MM.1S (cell line): ENCODE measurements at places on chromosomes 12 and 14.

DNA sequence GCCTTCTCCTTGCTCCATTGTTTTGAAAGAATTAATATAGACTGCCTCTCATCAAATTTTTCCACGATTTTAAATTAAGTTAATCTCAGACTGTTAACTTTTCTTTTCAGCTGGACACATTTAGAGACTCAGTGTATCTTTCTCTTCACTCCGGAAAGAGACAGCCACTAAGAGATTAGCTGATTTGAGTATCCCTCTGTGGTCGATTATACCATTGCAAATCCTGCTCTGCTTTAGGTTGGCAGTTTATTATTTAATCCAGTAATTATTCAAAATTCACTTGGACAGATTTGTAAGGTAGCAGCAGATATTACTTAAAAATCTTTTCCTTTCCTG lies 588 bp upstream of the TWF1 start:
- DNase-seq, result no peak

DNA sequence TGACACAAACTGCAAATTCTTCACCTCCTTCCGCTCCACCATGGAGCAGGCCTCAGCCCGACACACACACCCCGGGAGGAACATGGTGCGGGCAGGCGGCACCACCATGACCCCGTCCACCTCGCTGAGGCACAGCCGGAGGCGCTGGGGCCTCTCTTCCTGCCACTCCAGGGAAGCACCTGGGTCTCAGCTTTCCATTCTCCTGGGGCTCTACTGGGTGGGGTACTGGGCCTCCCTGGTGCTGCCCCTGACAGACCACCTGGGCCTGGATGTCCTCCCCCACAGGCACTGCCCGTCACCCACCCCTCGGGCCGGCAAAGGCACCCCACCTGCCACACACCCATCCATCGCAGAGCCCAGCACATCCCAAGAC lies 9.9 kb downstream of the AKT1 start:
- DNase-seq, result no peak

GRCh38 chr14:26113911-26114640 lies 483.8 kb downstream of the NOVA1 start:
- DNase-seq, result peak; percentile 13

GRCh38 chr12:68805592-68806120 lies 2.3 kb upstream of the MDM2 start:
- DNase-seq, result no peak

- DNase-seq, result no peak
These were observed 998 bp downstream of the HNF1A start for GRCh38 chr12:120979220-120979861.

GRCh38 chr12:92938638-92939037 lies 9.5 kb upstream of the EEA1 start:
- no peak for DNase-seq

- DNase-seq, result no peak
These were observed 7.8 kb upstream of the ADGRD1 start for GRCh38 chr12:130945786-130946492.

DNA sequence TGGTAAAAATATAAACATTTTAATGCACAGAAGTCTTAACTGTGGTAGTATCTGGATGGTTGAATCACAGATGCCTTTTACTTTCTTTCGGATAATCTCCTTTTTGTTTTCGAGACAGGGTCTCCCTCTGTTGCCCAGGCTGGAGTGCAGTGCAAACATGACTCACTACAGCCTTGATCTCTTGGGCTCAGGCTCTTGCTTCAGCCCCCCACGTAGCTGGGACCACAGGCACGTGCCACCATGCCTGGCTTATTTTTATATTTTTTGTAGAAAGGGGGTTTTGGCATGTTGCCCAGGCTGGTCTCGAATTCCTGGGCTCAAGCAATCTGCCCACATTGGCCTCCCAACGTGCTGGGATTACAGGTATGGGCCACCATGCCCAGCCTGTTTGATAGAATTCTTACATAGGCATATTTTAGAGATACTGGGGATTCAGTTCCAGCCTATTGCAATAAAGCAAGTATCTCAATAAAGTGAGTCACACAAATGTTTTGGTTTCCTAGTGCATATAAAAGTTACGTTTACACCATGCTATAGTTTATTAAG lies 99.2 kb downstream of the SNAPC1 start:
- DNase-seq, result no peak

- no peak for DNase-seq
These were observed 145.2 kb downstream of the ADAMTS20 start for GRCh38 chr12:43406801-43407200.

GRCh38 chr14:75783602-75784313 lies 122.7 kb downstream of the TTLL5 start:
- no peak for DNase-seq

DNA sequence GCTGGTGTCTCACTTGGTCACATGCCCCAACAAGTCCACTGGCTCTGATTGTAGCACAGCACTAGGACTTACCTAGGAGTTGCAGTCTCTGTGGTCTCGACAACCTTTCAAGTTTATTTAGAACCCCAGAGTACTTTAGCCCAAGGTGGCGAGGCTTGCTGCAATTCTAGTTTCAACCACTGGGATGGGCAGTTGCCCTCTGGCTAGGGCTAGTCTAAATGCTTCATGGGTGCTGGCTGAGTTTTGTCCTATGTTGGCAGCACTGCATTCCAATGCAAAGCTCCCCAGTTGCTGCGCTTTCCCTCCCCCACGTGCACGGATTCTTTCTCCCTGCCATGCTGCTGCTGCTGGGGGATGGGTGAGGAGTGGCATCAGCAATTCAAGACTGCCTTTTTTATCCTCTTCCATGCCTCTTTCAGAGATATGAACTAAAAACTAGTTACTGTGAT lies 207.9 kb downstream of the SYNE2 start:
- DNase-seq, result peak; percentile 7

DNA sequence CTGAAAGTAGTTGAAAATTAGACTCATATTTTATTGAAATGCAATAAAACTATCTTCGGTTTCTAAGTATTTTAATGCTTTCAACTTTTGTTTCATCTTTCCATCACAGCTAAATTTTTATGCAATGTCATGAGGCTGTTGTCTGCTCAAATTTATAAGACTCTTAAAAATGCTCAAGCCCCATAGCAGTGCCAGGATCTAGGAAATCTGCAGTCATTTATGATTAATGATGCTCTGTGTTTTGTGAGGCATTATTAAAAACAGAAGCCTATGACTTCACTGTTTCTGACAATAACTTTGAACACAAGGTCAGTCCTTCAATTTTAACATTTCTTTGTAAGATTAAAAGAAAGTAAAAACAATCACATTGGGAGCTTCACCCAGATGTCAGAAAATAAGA lies 112.5 kb downstream of the ALX1 start:
- no peak for DNase-seq

GRCh38 chr12:124725099-124725498 lies 138.6 kb downstream of the SCARB1 start:
- no peak for DNase-seq

- peak; percentile 11 for DNase-seq
These were observed 239.1 kb downstream of the SSPN start for GRCh38 chr12:26434299-26435068.

DNA sequence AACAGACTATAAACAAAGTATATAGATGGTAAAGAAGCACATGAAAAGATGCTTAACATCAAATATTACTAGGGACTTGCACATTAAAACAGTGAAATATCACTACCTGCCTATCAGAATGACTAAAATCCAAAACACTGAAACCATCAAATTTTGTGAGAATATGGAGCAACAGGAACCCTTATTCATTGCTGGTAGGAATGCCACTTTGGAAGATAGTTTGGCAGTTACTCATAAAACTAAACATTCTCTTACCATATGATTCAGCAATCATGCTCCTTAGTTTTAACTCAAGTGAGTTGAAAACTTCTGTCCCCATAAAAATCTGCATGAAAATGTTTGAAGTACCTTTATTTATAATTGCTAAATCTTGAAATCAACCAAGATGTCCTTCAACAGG lies 297.6 kb downstream of the DAD1 start:
- DNase-seq, result no peak

GRCh38 chr14:94960285-94961001 lies 190.5 kb upstream of the GSC start:
- no peak for DNase-seq

DNA sequence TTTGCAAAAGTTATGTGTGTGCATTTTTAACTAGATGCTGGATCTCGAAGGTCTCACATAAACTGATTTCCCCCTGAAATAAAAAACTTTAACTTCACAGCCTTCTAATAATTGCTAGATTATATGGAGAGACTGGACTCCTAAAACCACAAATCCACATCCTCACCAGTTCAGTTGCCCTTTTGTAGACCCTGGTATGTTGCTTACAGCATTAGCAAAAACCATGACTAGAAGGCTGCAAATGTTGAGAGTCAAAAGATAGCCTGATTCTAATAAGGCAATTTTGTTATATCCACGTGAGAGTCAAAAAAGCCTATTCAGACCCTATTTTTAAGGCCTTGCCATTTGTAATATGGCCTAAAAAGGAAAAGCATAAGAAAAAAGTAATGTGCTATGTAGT lies 37.4 kb downstream of the RASSF8 start:
- DNase-seq, result no peak

DNA sequence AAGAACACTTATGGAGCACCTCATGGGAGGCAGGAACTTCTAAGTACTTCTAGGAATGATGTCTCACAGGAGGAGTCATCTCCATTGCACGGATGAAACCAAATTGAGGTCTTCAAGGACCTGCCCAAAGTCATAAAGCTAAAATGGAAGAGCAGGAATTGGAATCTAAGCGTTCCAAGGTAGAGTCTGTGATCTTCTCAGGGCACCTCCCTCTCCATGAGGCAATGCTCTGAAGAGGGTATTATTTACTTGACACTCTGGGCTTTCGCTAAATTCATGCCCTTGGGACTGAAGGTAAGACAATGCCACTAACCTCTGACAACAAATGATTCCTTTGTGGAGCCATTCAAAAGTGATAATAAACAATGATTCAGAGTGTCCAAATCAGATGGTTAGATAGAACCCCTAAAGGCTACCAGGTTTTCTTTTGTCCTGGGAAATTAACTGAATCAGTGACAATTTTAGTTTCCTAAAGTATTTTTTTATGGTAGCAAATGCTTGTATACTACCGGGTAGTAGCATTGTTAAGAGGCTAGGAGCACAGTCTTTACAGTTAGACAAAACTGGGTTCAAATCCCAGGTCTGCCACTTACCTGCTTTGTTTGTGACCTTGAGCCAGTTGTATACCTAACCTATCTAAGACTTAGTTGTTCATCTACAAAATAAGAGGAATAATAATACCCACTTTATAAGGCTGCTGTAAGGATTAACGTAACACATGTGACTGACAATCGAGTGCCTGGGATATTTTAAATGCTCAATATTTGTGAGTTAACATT lies 12.3 kb downstream of the HMGA2 start:
- no peak for DNase-seq

GRCh38 chr14:97866195-97866594 lies 1069.0 kb downstream of the VRK1 start:
- no peak for DNase-seq

GRCh38 chr14:91113829-91114078 lies at the start of gene DGLUCY:
TSS of gene DGLUCY (plus strand) at chr14:91114073. CDS start at chr14:91160295, 46,222 bp downstream.
- peak; percentile 83 for DNase-seq

DNA sequence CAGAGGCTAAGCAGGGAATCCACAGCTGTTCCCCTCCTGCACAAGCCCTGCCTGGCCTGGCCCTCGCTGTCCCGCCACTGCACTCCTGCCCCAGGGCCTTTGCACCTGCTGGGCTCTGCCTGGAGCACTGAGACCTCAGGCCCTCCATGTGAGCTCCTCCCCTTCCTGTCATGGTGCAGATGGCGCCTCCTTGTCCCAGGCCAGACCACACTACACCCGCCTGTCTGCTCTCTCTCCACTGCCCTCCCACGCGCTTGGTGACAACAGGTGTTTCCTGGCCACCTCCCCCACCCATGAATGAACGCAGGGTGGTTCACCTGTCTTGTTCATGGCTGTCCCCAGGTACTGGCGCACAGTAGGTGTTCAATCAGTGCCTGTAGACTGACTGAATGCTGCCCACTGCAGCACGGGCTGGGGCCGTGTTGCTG lies 82.9 kb downstream of the NCOR2 start:
- peak; percentile 36 for DNase-seq

DNA sequence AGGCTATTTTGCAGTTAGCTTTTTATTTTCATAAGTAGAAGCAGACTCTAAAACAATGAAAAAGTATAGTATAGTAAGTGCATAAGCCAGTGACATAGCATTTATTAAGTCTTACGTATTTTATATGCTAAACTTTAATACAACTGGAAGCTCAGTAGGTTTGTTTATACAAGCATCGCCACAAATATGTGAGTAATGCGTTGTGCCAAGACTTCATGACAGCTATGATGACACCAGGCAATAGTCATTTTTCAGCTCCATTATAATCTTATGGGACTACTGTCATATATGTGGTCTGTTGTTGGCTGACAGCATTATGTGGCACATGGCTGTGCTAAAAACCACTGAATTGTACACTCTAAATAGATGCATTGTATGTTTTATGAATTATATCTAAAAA lies 40.3 kb downstream of the SLC38A2 start:
- no peak for DNase-seq

DNA sequence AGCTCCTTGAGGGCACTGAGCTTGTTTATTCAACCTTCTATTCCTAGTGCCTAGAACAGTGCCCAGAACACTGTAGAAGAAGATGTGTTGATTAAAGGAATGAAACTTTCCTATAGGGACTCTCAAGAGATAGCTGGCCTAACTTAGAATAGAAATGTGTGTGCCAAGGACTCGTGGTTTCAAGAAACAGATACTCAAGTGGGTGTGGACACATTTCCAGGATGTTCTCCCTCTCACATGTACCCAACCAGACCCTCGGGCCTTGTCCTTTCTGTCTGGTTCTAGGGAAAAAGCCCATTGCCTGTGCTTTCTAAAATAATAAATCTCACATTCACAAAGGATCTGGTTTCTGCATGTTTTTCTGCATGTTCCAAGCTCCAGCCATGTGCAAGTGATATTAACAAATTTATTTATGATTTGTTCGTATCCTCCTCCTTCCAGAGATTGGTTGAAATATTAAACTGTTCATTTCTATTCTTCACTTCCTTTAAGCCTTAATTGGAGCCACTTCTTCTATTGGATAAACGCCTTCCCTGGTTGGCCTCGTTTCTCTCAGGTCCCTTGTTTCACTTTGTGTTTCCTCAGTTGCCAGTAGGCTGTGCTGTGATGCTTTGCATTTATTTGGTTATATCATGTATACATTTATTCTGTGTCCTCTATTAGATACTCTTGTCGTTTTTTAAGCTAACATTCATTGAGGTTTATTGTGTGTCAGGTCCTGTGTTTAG lies 89.8 kb downstream of the CRADD start:
- no peak for DNase-seq

GRCh38 chr12:108582509-108582908 lies 15.4 kb downstream of the TMEM119 start:
- DNase-seq, result no peak
